ENCODE measurements at places on chromosomes 4 and X.

DNA sequence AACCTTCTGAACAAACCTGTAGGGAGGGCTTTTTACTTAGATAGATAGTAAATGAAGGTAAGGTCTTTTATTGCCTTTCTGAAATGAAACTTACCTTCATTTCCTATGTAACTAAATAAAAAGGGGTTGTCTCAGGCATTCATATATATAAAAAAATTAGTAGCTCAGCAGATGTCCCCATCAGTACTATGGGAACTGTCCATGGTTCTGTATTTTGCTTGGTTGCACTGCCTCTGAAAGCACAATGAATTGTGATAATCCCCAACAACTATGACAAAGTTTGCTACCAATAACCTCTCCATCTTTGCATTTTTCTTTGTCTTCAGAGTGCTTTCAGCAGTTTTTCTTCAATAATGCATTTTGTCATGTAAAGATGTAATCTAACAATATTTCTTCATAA is 222.4 kb downstream of the SLIT2 start:
- DNase-seq = no peak

DNA sequence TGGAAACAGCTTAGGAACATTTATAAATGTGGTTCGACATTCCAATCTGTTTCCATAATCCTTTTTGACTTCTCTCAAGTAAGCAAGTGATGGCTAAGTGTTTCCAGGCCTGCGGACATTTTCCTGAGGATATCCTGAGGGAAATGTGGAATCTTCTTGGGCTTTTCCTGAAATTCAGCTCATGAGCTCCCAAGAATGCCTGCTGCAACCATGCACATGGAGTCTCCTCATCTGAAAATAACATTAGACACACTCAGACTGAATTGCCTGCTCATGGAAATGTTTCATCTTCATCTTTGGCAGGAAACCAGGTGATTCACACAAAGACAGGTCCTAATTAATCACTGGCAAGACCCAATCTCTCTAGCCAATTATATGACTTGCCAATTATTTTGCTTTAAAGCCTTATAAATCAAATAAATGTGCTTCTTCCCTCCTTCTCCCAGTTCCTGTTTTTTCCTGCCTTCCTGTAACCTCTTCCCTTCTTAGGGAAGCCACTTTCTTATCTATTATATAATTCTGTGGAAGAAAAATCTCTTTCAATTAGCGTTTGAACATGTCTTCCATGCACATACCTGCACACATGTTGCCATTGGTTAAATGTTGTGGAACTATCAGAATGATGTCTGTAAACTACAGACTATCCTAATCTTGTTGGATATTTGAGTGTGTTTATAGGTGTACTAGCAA is 104.6 kb upstream of the MXRA5 start:
- no peak for DNase-seq

DNA sequence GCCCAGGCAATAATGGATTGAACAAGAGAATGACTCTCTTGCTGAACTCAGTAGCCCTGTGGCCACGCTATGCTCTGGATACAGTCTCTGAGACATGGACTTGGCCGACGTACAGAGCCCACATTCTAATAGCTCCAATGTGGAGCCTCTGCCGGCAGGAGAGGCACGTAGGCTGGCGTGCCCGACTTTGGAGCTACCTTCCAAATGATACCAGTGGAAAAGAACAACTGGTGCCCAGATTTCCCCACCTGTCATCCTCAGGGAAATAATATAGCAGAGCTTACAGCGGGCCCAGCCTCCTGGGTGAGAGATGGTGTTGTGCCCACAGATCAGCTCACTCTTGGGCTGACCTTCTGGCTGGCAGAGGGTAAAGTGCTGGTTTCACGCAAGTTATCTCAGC is 10.6 kb downstream of the NDP start:
- DNase-seq = no peak

GRCh38 chrX:150314186-150314585 is 48.9 kb upstream of the MAMLD1 start:
- DNase-seq = no peak

DNA sequence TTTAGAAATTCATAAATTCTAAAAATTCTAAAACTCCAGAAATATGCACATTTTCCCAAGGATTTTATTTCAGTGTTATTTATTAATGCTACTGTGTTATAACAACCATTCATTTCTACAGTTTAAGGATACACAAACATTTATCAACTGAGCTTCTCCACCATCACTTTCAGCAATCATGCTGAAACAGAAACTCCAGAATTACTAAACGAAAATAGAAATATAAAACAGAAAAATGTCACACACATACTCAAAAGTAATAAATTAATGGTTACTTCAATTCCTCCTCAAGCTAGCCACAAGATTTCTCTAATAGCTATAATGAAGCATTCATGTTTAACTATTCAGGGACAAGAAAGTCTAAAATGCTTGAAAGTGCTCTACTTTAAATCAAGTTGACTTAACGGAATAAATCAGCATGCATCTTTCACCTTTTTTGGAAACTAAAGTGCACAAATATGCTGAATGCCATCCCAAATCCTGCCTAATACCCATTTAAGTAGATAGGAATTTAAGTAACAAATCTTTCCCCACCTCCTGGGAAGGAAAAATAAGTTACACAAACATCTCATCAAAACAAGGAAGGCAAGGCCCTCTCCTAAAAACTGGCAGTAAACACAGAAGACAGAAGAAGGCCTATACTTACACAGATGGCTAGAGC is 563 bp downstream of the FAM13A start:
- DNase-seq = no peak

DNA sequence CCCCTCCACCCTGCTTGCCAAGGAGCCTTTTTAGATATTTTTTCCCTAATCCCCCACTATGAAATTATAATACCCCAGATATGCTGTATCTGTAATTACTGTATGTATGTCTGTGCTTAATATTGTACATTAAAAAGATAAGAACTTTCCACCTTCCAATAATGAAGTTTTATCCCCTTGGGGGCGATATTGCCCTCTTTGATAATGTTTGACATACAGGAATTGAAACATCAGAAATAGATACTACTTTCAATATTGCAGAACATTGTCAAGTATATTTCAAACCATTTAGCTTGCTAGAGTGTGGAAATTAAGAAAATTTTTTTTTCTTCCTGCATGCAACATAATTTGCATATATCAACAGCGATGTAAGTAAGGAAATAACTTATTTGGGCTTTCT is 58.9 kb downstream of the NAF1 start:
- DNase-seq = no peak

- no peak for DNase-seq
Observed at GRCh38 chr4:81676537-81676936, 204.8 kb upstream of the RASGEF1B start.

DNA sequence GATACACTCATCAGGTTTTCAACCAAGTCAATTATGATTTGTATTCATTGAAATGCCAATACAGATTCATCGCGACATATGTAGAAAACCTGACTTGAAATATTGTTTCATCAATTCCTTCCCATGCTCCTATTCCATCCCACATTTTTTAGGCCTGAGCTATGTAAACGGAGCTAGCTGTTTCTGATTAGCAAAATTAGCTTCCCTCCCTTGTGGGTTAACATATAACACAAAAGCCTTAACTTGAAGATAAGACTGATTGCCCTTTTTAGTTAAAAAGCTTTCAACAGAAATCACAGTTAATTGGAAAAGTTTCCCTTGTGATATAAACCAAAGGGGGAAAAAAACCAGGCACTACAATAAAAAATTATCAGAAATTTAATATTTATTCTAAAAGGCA is 32.8 kb upstream of the DCLK2 start:
- DNase-seq = no peak

DNA sequence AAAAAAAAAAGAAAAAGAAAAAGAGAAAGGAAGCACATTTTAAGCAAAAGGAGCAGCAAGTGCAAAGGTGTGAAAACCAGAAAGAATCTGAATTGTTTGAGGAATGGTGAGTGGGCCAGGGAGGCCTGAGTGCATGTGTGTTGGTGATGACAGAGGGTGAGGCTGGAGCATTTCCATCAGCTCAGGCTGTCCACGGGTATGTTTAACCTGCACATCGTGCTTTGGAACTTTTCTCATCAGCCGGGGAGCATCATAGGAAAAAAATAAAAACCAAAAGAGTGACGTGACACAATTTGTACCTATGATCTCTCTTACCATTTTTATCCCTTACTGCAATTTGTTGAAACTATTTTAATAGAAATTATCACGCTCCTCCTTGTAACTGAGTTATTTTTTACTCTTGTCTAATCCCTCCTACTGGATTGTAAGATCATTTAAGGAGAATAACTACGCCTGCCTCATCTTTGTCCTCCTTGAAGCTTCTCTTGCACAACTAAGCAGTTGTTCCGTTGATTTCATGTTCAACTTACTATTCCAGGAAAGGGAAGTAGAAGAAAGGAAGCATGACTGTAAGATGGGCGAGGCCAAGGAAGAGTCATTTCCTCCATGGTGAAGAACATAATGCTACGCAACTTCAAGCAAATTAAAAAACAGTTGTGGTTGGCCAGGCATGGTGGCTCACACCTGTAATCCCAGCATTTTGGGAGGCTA is 7.0 kb downstream of the PALLD start:
- no peak for DNase-seq

DNA sequence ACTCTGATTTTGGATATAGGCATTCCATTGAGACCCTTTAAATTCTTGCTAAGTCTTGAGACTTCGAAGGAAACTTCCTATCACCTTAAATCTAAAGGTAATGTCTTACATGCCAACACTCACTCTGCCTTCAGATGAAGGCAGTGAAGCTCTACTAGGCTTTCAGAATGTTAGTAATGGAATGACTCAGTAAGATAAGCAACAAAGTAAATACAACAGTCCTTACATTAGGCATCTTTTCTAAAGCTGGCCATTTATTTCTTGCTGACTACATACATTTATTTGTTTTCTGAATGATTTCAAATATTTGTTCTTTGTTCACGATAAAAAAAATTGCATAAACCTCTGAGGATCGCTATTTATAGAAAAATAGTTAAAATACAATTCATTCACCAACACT is 43.5 kb downstream of the ASIC5 start:
- DNase-seq = no peak

DNA sequence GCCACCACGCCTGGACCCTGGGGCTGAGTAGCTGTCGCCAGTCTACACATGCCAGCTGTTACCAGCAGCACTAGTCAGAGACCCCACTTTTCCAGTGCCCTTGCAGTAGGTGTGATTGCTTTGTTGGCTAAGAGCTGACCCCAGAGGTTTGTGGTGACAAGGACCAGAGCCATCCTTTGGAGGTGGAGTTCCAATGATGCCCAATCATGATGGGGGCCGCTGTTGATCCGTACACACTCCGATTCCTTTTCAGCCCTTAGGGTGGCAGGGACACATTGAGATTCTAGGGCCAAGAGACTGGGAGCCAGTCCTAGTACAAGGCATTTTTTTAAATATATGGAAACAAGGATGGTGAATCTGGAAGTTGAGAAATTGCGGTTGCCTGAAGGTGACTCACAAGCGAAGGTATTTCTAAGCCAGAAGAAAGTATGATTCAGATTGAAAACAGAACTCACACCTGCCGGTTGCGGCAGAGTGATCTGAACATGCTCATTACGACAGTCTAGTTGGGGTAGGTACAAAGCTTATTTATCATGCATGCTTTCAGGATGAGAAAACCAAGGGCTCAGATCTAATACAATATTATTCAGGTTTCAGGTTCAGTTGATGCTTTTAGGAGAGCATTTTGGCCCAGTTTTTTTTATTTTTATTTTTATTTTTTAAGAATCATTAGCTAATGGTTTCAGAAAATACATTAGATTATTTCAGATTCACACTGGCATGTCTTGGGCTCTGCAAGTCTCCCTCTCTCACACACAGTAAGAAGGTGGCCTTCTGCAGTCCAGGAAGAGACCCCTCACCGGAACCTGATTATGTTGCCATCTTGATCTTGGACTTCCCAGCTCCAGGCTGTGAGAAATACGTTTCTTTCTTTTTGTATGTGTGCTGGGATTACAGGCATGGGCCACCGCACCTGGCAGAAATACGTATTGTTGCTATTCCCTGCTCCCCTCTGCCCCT is 43.4 kb downstream of the SHROOM2 start:
- no peak for DNase-seq

GRCh38 chr4:139208404-139208945 is 31.5 kb upstream of the ELF2 start:
- no peak for DNase-seq

DNA sequence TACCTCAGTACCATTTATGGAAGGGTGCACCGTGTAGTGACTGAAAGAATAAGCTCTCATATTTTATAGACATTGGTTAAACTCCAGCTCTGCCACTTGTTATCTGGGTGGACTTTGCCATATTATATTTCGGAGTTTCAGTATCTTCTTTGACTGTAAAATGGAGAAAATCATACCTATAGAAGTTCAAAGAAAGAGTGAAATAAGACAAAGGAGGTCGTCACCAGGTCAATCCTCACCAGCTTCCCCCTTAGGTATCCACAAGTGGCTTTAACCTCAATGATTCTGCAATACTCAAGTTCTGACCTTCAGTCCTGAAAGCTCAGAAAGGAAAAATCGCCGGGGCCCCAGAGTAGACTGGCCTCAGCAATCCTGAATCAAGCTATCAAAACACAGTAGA is 64.3 kb downstream of the TMEM144 start:
- DNase-seq = no peak

DNA sequence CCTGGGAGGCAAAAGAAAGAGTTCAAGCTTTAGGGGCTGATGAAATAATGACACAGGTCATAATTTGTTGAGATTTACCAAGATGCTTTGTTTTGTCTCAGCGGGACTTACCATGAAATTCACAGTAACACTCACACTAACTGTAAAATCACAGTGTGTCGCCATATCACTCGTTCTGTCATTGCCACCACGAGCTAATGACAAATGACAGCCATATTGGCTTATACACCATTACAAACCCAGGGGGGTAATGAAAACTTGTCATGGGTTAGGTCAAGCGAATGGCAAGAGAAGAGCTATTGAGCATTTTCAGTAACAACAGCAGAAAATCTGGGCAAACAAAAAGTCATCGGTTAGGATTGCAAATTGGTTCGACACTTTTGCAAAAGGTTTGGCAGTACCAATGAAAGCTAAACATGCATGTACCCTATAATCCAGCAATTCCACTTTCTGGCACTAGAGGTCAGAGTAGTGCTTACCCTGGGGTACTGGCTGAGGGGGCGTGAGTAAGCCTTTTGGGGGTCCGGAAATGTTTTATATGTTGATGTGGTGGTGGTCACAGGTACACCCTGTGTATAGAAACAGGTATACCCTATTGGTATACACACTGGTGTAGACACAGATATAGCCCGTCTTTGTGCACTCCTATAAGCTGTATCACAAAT is 83.9 kb upstream of the RAI2 start:
- DNase-seq = no peak

- no peak for DNase-seq
Observed at GRCh38 chrX:23327104-23327503, 7.5 kb upstream of the PTCHD1 start.

- no peak for DNase-seq
Observed at GRCh38 chr4:145823743-145824142, 114.9 kb downstream of the ZNF827 start.

DNA sequence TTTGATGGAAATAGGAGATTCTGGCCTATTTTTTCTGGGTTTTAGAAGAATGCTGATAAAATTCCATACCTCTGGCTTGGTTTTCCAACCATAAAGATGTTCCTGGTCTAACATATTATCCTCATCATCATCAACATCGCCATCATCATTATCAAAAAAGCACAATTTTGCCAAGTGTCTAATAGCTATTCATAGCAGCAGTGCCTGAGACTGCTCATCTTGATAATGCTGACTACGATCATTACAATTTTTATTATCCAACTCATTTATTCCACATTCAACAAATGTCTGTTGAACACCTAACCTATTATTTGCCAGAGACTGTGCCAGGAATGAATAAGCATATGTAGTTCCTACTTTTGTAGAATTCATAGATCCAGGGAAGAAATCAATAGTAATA is 303.5 kb upstream of the GATB start:
- DNase-seq = no peak

Data from stimulated activated CD8-positive, alpha-beta memory T cell treated with anti-CD3 and anti-CD28 coated beads, Interleukin-15, amount 100 ng/mL, for 24 hours (primary cell).